Thoracic aorta (tissue), 2 donors: ENCODE measurements at places on chromosomes 7 and 10. TPM values are rescaled to one million over a fixed set of nuclear protein-coding genes. Genes with fewer than 3 reads are reported as not detected.

Gene HOXA3
- 6.5 TPM for total RNA-seq

Gene NPY4R
- total RNA-seq = not detected

Gene TRIM50
- total RNA-seq = not detected

Gene CYP3A4
- total RNA-seq = not detected

Gene CFAP58
- total RNA-seq = 0.68 TPM

Gene RBP4
- total RNA-seq = 23.3 TPM
